Nucleus accumbens (tissue), 56 donors: ENCODE measurements at places on chromosomes 5 and 9.

- no peak for DNase-seq
These were observed 1.3 kb downstream of the C5orf15 start for GRCh38 chr5:133967124-133967523.

DNA sequence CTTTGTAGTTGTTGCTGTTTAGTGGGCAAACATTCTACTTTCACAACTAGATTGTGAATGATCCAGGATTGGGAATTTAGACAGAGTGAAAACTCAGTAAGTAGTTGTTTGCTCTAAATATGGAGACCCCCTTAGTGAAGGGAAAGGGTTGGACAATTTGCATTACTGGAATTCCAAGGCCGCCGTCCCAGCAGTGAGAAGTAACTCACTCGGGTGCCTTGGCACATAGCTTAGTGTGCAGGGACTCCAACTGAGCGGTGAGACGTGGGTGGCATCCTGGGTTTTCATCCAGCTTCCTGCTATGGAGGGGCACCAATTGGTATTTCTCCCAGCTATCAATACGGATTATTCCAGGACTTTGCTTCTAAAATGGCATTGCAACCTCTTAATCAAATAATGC lies 69.7 kb upstream of the FCN1 start:
- no peak for DNase-seq

- no peak for DNase-seq
These were observed 202.5 kb downstream of the CDK5RAP2 start for GRCh38 chr9:120377268-120378159.

DNA sequence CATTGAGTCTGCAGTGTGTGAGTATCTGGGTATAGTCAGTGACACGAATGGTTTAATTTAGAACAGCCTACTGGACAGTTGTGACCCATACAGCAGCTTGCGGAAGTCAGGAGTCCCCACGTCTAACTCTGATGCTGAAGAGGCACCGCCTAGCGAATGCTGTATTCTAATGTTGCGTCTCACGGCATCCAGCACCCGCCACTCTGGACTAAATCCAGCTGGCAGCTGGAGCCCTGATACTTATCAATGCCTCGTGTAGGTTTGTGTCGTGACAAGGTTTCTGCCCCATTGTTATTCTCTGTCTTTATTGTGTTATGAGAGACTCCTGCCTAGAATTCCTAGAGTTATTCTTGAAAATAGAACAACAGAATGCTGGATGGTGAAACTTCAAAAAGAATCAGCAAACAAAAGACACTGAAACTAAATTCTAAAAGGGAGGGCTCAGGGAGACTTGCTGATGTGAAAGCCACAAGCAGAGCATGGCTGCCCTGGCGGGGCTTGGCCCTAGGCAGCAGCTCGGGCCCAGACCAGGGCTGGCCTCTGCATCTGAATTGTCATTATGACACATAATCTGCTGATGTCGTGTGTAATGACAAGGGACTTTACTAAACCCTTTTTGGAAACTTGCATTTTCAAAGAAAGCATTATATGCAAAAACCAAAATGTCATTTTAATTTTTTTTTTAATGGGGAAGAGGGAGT lies 123.5 kb upstream of the ICE1 start:
- no peak for DNase-seq

DNA sequence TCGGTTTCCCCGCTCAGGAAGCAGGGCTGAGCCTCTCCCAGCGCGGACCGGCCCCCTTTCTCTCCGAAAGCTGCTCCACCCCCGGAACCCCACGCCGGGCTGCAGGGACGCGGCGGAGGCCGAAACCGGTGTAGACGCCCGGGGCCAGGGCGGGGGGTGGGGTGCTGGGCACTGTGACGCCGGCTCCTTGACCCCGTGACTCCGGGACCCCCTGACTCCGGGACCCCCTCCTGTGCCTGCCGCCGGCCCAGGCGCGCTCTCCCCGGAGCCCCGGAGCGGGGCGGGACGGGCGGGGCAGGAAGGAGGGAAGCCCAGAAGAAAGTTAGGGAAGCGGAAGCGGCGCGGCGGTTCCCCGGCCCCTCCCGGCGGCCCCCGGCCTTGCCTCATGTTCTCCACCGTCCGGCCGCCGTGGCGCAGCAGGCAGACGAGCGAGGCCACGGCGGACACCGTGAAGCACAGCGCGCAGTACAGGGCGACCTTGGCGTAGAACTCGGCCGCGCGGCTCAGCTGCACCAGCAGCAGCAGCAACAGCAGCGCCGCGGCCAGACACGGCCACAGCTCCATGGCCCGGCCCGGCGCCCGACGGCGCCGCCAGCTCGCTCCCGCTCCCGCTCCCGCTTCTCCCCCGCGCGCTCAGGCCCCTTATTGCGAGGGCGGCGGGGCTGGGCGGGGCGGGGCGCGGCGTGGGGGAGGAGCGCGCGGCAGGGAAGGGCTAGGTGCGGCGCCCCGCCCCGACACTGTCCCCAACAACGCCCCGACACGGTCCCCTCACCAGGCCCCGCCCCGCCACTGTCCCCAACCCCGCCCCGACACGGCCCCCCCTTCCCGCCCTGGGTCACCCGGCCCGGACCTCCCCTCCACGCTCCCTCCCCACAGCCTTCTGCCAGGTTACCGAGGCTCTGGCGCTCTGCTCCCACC lies at the start of gene AGPAT2:
Gene AGPAT2 (minus strand): TSS at position 664 of the 918 bp plus-strand sequence. CDS start 100 bp downstream, at position 564.
- no peak for DNase-seq

GRCh38 chr5:61669531-61669930 lies 337.5 kb downstream of the ZSWIM6 start:
- no peak for DNase-seq

GRCh38 chr5:180350711-180351465 lies 2.2 kb downstream of the GFPT2 start:
- DNase-seq = no peak

DNA sequence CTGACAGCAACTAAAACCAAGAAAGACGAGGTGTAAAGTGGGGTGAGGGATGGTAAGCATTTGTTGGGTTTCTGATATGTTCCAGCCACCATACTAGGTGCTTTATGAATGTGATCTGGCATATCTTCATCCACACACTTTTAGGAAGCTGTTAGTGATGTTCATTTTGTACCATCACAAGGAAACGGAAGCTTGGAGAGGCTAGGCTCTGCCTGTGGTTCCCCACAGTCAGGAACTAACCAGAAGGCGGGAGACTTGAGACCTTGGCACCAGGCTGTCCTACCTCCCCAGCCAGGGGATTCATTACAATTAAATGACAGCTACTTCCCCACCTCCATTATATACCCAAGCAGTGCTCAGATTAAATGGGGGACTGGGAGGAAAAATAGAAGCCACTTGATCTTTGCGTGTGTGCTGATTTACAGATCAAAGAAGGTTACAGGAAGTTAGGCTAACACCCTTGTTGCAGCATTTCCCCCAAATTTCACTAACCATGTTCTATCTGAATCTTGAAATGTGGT lies 43.0 kb downstream of the SFXN1 start:
- no peak for DNase-seq

DNA sequence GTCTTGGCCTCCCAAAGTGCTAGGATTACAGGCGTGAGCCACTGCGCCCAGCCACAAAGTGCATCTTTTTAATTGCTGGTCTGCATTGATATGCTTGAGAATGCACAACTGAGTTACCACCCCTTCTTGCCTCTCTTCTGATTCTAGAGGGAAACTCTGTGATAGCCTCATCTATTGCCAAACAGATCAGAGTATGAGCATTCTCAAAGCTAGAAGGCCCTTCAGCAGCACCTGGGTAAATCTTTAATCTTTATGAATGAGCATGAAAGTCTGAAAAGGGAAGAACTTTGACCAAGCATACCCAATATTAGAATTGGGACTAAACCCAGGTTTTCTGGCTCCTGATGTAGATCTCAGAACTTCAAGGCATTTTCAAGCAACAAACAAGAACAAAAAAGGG lies 298.3 kb upstream of the TNC start:
- no peak for DNase-seq

- DNase-seq = no peak
These were observed 41.7 kb downstream of the SEMA6A start for GRCh38 chr5:116532762-116533525.

GRCh38 chr5:31068287-31068686 lies 125.2 kb upstream of the CDH6 start:
- no peak for DNase-seq

GRCh38 chr5:53130266-53130665 lies 20.7 kb upstream of the MOCS2 start:
- DNase-seq = no peak

DNA sequence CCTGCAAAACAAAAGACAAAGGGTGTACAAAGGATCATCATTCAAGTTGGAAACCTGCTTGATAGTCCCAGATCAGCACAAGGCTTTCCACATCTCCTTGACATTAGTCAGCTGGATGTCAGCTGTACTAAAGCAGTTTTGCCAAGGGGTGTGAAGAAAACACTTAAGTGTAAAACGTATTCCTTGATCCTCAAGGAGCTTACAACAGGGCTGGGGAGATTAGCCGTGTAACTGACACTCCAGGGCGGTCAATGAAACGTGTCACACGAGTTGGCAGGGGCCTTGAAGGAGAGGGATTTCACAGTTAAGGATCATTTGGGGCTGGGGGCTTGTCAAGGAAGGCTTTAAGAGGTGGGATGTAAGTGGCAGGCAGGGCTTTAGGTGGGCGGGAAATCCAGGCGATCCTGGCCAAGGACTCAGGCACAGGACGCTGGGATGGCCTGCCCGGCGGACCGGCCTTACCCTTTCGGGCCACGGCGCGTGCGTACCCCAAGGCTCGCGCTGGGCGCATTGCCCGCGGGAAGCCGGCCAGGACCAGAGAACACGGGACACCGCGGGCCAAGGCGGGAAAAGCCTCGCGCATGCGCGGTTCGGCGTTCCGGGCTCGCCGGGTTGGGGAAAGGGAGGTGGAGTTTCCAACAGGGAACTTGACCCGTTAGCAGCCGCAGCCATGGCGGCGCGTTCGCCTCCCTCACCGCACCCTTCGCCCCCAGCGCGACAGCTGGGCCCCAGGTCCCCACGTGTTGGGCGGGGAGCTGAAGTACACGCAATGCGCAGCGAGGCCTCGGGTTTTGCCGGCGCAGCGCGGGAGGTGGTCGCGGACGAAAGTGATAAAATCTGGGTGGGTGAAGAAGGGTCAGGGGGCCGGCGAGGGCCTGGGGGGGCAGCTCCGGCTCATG lies at the start of gene CNTLN:
Gene CNTLN (plus strand): TSS at position 645 of the 899 bp plus-strand sequence. CDS start 26 bp downstream, at position 671.
- DNase-seq = peak; percentile 89

GRCh38 chr5:118095115-118095514 lies 893.2 kb downstream of the DTWD2 start:
- DNase-seq = no peak

GRCh38 chr5:140590861-140591260 lies 26.2 kb downstream of the SLC35A4 start:
- no peak for DNase-seq

DNA sequence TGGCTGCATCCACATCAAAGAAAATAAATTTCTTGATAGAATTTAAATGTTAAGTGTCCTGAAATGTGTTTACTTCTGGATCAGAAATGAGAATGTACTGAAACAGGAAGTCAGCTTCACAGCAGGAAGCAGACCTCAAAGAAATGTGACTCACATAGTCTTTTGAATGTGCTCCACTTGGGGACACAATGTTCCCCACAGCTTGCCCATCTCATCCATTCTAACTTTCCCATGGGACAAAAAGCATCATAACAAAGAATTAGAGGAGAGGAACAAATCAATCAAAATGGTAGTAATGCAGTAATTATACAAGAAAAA lies 85.7 kb downstream of the GRAMD2B start:
- no peak for DNase-seq

DNA sequence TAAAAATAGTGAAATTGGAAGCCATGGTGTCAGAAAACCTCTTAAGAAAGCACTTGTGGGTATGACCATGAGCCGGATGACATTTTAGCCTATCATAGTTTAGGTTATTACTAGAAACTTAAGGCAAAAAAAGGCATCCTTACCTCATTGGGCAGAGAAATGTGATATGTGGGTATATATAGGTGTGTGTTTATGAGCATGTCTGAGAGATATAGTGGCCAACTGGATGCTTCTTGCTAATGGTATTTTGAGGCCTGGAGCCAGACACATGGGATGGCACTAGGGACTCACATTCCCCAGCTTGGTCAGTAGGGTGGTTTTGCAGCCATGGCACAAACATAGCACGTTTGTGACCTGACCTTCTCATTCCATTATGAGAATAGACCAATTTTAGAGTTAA lies 295.6 kb upstream of the MEF2C start:
- DNase-seq = no peak

GRCh38 chr9:18596920-18597319 lies 123.0 kb downstream of the ADAMTSL1 start:
- DNase-seq = no peak
